ENCODE measurements at places on chromosomes 12 and 14.

DNA sequence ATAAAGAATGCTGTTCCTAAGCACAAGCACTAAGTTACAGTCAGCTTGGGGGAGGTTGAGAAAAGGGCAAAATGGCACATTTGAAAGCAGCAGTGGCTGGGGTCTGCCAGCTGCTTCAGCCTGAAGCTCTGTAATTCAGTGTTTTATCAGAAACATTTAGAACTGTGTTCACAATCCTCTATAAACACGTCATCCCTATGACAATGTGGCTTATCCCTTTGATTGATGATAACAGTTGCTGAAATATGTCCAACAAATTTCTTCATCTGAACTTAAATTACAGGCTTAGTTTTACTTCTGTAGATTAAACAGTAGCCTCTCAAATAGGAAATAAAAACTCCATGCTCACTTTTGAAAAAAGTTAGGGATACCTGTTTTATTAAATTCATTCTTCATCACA lies 108.8 kb downstream of the VEZT start:
- DNase-seq, result no peak

GRCh38 chr12:124317400-124317799 lies 22.5 kb downstream of the RFLNA start:
- DNase-seq, result no peak

DNA sequence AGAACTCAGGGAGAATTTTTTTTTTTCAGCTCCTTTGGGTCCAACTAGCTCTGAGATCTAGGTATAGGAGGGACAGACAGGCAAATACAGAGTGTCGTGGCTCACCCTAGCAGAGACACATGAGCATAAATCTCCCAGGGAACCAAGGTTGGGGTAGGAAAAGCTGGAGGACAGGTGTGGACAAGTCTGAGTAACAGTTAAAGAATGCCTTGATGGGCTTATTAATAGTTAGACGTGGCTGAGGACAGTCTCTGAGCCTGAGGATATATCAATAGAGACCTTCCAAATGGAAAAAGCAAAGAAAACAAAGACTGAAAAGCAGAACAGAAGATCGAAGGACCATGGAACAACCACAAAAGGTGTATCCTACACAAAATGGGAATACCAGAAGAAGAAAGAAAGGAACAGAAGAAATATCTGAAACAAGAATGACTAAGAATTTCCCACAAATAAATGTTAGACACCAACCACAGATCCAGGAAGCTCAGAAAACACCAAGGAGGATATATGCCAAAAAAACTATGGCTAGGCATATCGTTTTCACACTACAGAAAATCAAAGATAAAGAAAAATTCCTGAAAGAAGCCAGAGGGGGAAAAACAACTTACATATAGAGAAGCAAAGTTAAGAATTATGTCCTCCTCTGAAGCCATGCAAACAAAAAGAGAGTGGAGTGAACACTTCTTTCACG lies 80.9 kb downstream of the PTPRB start:
- no peak for DNase-seq

GRCh38 chr12:28413460-28414109 lies 223.3 kb downstream of the CCDC91 start:
- no peak for DNase-seq

DNA sequence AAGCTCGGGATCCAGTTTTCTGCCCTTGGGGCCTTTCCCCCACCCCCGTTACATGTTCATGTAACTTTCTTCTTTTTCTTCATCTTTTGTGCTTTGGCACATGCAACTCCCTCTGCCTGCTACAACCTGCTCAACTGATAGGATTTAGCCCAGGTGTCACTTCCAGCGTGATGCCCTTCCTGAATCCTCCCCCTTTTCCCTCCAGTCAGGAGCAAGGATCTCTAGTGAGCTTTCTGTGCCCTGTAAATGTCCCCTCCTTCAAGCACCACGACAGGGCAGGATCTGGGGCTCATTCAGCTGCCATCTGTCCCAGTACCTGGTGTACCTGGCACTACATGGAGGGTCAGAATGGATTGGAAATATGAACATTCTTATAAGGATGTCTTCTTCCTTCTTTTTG lies 15.3 kb downstream of the PELI2 start:
- no peak for DNase-seq
